Right forelimb (tissue), 1 donor: ENCODE measurements at places on chromosomes 6 and 20.

DNA sequence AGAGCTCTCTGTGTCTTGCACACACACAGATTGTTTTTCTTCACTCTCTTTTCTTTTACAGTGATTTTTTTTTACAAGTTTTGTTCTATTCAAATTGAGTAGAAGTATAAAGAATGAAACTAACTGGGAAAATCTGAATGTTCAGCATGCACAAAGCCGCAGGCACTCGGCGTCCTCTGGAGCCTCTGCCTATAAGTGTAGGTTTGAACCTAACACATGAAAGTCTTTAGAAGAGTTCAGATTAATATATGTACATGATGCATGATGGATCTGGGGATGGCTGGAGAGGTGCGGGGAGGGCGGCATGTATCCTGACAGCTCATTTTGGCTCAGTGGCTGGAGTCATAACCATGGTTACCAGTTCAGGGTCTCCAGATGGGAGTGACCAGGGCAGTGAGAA lies 301.1 kb upstream of the CDH4 start:
- no peak for DNase-seq

- DNase-seq: no peak
Measured at GRCh38 chr20:24950128-24950835, 1.2 kb downstream of the CST7 start.

DNA sequence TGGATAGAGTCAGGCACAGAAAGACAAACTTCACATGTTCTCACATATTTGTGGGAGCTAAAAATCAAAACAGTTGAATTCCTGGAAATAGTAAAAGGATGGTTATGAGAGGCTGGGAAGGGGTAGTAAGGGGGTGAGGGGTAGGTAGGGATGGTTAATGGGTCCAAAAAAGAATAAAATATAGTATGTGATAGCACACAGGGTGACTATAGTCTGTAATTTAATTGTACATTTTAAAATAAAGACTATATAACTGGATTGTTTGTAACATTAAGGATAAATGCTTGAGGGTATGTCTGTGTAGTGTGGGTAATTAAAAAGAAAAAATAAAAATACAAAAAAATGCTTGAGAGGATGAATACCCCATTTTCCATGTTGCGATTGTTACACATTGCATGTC lies 9.9 kb downstream of the SRSF6 start:
- no peak for DNase-seq

GRCh38 chr6:36968266-36968977 lies 13.9 kb downstream of the PI16 start:
- peak; percentile 47 for DNase-seq

GRCh38 chr20:48716086-48716485 lies 111.7 kb downstream of the PREX1 start:
- DNase-seq: no peak

- DNase-seq: no peak
Measured at GRCh38 chr6:42387336-42387735, 64.4 kb downstream of the TRERF1 start.

DNA sequence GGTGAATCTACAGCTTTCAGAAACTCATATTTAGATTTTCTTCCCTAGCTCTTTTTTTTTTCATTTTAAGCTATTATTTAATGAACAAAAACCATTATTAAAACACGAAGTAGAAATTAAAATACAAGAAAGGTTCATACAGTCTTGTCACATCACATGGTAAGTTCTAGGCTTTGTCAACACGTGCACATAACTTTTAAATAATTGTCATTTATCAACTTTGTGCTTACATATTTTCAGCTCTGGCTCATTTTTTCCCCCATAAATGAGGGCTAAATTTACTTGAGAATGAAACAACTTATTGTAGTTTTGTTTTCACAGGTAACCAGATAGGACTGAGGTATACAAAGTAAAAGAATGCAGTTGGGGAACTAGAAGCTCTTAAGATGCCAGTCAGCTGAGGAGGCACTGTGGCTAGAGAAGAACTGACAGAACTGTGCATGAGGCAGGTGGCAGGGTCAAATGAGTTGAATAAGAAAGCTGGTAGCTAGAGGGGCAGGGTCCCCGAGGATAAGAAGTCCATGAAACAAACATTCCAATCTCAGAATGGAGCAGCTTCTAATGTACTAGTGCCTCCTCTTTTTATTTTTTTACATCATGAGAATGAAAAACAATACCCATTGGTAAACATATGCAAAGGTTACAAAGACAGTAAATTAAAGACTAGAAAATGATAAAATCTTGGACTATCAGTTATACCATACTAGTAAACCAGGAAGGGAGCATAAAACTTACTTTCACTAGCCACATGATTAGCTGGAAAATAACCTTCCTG lies 141.5 kb downstream of the MYB start:
- no peak for DNase-seq

- no peak for DNase-seq
Measured at GRCh38 chr6:106356378-106356777, 4.1 kb upstream of the CRYBG1 start.

DNA sequence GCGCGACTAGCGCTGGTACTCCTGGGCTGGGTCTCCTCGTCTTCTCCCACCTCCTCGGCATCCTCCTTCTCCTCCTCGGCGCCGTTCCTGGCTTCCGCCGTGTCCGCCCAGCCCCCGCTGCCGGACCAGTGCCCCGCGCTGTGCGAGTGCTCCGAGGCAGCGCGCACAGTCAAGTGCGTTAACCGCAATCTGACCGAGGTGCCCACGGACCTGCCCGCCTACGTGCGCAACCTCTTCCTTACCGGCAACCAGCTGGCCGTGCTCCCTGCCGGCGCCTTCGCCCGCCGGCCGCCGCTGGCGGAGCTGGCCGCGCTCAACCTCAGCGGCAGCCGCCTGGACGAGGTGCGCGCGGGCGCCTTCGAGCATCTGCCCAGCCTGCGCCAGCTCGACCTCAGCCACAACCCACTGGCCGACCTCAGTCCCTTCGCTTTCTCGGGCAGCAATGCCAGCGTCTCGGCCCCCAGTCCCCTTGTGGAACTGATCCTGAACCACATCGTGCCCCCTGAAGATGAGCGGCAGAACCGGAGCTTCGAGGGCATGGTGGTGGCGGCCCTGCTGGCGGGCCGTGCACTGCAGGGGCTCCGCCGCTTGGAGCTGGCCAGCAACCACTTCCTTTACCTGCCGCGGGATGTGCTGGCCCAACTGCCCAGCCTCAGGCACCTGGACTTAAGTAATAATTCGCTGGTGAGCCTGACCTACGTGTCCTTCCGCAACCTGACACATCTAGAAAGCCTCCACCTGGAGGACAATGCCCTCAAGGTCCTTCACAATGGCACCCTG lies 1.6 kb downstream of the TPBG start:
- peak; percentile 77 for DNase-seq

- no peak for DNase-seq
Measured at GRCh38 chr6:56289721-56290120, 42.3 kb upstream of the COL21A1 start.

GRCh38 chr6:84442208-84442607 lies 214.8 kb upstream of the CEP162 start:
- DNase-seq: no peak

- no peak for DNase-seq
Measured at GRCh38 chr20:49675368-49676151, 38.1 kb downstream of the B4GALT5 start.

DNA sequence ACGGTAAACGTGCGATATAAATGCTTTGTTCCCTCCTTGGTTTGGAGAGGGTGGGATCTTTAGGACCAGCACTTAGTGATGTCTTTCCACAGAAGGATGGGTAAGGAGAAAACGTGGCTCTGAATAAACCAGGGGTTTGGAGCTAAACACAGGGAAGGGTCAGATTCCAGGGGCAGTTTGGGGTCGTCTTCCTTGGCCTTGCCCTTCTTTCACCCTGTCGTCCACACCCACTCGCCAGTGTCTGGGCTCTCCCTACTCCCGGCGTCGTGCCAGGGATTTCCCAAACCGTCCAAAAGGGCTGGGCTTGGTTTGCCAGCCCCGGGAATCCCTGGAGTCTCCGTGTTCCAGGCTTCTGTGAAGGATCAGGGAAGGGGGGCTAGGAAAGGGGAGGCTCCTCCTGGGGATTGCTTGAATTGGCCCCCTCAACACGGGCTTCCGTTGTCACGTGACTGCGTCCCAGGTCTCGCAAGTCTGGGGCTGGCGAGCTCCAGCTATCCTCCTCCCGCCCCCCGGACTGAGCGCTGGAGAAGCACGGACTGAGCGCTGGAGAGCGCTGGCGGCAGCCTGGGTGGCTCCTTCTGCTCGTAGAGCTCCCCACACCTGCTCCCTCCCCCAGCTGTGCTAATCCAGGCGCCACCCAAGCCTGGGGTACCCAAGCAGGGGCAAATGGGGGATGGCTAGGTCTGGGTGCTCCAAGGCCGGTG lies 9.4 kb upstream of the ARMC12 start:
- DNase-seq: peak; percentile 90

DNA sequence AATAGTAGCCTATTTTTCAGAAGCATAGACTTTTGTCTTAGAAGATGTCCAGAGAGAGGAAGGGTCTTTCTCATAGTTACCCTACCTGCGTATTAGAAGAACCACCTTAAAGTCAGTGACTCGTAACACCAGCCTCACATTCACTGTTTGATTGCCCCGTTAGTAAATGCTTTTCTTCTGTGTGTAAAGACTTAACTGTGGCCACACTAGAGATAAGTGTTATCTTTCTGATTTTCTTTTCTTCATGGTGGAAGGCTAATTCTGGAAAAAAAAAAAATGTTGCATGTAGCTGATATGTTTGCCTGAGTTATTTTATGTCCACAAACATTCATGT lies 83.9 kb downstream of the SAMD3 start:
- no peak for DNase-seq

DNA sequence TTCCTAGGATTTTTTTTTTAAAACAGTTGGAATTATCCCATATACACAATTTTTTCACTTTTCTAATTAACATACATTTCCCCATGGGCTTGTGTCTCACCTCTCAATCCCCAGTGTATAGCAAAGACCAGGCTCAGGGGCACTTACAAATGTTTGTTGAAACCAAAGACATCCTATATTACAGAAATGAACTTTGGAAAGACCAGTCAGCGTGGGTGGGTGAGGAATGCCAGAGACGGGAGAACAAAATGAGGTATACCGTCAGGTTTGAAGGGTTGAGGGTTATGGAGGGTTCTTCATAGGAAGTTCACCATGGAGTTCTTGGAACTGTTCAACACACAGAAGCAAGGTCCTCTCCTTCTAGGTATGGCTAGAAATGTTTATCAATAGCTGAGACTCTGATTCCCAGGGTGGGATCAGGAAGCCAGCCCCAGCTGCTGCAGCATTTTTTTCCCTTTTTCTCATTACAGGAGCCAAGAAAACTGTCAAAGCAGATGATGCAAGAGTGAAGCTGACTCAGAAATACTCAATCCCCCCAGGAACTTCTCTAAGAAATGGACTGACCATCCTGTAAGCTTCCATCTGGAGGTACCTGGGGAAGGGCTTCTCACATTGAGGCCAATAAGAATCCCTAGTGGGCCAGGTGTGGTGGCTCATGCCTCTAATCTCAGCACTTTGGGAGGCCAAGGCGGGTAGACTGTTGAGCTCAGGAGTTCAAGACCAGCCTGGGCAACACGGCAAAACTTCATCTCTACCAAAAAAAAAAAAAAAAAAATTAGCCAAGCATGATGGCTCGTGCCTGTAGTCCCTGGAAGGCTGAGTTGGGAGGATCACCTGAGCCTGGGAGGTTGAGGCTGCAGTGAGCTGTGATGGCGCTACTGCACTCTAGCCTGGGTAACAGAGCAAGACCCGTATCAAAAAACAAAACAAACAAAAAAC lies 15.9 kb upstream of the TBC1D20 start:
- no peak for DNase-seq

DNA sequence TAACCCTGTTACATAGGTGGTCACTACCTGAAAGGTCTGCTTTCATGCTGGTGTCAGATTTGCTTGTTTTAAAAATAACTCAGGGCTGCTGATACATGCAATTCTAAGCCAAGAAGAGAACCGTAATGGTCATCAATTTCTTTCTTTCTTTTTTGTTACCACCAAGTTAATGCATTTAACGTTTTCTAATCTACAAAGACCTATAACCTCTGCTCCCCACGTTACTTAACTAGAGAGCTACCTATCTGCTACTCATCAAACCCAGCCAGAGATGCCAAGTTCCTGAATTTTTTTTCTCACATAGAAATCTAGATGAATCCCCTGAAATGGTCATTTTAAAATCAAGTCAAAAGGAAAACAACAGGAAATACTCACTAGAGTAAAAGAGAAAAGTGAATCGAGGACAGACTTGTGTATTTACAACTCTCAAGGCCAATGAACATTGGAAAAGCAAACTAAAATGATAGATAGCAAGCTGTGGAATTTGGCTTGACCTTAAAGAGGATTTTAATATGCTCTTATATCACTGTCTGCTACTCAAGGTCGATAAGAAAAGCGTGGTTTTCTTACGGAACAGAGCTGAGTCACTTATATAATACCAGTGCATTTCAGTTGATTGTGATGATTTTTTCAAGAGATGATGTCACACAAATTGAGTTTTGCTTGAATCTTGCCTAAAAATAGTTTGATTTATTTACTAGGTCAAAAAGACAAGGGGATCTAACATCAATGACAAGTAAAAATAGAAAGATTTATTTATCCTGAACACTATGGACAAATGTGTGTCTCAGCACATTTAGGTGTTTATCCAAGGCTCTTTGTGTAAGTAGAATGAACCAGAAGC lies 67.9 kb downstream of the SGK1 start:
- DNase-seq: no peak

GRCh38 chr20:64049878-64050260 lies 430 bp upstream of the SOX18 start:
- no peak for DNase-seq

DNA sequence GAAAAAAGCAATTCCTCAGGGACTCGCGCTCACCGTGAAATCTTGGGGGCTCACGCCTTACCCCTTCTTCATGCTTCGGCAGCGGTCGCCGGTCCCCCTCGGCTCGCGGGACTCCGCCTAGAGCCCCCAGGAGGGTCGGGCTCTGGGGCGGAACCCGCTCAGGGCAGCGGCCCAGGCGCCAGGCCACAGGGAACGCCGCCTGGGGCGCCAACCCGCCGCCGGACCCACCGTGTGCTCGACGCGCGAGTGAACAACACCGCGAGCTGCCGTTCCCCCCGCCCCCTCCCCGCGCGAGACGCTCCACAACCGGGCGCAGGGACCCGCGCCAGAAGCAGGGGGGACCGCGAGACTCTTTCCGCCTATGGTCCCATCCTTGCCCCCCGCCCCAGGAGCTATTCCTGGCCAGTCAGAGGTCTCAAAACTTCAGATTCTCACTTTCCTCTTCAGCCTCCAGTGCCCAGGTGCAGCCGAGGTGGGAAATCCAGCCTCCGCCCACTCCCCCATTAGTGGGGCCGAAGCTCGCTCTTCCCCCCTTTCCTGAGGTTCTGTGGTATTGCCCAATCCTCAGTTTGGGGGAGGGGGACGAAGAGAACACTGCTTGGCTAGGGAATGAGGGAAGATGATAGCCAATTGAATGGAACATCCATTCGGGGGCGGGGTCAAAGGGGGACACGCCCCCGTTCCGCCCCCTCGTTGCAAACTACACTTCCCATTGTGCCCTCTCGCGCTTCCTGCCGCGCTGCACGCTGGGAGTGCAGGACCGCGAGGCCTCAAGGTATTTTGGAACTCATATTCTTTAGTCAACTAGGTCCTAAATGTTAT lies at the start of gene WASF1:
TSS of gene WASF1 (minus strand) at position 265 of the 822 bp plus-strand sequence. CDS start 52,069 bp downstream, outside the sequence.
- peak; percentile 98 for DNase-seq

GRCh38 chr20:46820682-46821081 lies 74.0 kb upstream of the EYA2 start:
- no peak for DNase-seq

- DNase-seq: peak; percentile 12
Measured at GRCh38 chr6:168122521-168122920, 43.5 kb upstream of the FRMD1 start.
